AG20443 (cell line): ENCODE measurements at places on chromosomes 16 and 17.
A peak's percentile ranks its signal among the peaks of the same experiment; 100 is the strongest.

DNA sequence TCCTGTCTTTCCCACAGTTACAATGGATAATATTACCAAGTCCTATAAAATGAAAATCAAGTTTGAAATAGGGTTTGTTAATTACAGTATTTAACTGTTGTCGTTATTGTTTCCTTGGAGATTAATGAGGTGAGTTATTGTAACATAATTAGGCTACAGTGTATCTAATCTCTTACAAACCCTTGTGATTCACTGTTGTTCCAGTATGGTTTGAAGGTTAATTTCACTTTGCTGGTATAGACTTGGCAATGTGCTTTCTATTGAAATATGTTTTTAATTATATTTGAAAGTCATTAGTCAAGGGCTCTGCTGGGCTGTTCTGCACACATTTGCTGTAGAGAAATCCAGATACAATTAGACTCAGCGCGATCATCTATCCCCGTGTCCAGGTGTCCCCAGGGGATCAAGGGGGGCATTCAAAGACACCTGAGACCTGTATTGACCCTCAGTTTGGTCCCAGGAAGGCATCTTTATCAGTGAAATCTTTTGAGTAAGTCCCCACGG, 624.6 kb upstream of the EEF2KMT start:
- DNase-seq = no peak

DNA sequence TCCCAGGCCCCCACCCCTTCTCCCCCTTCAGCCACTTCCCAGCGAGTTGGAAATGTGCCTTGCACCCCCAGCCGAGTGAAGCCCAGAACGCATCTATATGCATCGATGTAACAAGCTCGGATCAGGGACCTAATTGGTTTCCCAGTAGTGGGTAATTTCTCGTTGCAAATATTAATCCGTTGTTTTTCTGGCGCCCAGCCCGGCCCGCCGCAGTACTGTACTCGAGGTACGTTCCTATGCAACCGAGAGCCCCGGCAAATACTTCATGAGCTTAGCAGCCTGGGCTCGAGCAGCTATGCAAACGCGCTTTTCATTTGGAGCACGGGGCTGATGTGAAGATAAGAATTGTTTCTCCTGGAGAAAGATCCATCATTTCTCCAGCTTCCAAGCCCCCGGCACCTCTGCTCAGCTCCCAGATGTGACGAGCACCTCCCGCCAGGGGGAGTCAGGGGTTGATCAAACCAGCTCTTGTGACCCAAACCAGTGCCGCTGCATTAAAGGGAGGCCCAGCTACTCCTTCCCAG, 229.8 kb downstream of the KATNIP start:
- DNase-seq = peak; percentile 84

GRCh38 chr16:70749681-70750601, 51.0 kb downstream of the VAC14 start:
- DNase-seq = no peak

- no peak for DNase-seq
These were observed 35.2 kb downstream of the ADCY9 start for GRCh38 chr16:4081047-4081446.

GRCh38 chr17:35795007-35795870, at the start of gene MMP28:
TSS of gene MMP28 (minus strand) at chr17:35795641. CDS start at chr17:35795377, 264 bp downstream.
- peak; percentile 70 for DNase-seq

DNA sequence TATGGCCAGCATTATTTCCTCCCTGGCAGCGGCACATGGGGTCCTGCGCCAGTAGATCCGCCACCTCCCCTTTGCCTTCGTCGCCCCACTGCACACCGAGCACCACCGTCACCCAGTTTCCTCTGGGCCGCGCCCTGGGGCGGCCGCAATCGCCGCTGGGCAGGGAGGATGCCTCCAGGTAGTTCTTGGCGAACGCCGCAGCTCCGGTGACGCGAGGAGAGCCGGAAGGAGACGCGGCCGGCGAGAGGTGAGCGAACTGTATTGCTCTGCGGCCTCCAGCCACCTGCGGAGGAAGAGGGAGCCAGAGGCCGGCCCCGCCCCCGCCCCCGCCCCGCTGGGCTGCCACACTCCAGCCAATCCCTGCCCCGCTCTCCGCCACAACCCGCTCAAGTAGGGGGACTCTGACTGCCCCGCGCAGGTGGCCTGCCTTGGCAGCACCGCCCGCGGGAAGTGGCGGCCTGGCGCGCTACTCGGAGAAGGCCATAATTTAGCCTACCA, 11.8 kb upstream of the SLFN13 start:
- DNase-seq = peak; percentile 14

- DNase-seq = peak; percentile 61
These were observed at the start of gene HYDIN for GRCh38 chr16:71230122-71230845. TSS of gene HYDIN (minus strand) at chr16:71230722. CDS start at chr16:71186895, 43,827 bp downstream.

GRCh38 chr16:57920880-57921229, 50.1 kb downstream of the CNGB1 start:
- DNase-seq = no peak

DNA sequence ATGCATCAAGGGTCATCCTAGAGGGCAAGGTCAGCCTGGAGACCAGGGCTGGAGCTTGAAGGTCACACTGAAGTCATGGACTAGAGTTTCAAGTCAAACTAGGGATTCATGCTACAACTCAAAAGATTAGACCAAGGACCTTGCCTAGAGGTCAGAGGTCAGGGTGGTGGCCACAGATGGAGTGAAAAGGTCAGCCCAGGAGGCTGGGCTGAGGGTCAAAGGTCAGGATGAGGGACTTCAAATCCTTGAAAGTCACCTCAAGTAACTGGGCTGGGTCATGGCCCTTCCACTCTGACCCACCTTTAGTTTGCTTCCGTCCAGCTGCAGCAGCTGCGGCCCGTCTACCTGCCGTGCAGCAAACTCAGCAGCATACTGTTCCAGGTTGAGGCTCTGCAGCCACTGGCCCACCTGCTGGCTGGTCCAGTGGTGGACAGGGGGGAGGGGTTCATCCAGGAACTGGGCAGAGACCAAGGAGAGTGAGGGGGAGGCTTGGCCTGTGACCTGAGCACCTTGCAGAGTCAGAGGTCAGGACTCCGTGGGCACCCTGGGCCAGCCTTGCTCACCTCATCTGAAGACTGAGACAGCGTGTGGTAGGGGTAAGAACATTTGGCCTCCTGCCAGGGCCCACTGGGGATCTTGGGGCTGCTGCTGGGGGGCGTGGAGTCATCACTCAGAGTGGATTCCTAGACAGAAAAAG, 16.2 kb downstream of the SAMD14 start:
- no peak for DNase-seq

- DNase-seq = no peak
These were observed 3.9 kb upstream of the FSCN2 start for GRCh38 chr17:81524039-81524864.

- DNase-seq = no peak
These were observed 2.6 kb downstream of the GPS2 start for GRCh38 chr17:7312432-7313087.

DNA sequence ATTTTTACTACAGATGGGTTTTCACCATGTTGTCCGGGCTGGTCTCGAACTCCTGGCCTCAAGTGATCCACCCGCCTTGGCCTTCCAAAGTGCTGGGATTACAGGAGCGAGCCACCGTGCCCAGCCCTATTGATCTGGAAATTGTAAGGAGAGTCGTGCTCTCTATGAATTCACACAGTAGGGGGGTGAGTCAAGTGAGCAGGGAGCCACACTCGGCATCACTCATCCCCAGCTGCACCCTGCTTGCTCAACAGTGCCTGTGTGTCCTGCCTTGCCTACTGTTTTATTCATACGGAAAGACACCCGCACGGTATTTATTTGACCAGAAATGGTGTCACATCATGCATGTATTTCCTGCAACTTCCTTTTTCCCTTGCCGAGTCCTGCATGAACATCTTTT, 157.2 kb upstream of the FOXF1 start:
- DNase-seq = peak; percentile 61

- DNase-seq = peak; percentile 63
These were observed 7.5 kb downstream of the NFE2L1 start for GRCh38 chr17:48055531-48056245.

- no peak for DNase-seq
These were observed 28.7 kb downstream of the ARHGAP27 start for GRCh38 chr17:45403906-45404490.

DNA sequence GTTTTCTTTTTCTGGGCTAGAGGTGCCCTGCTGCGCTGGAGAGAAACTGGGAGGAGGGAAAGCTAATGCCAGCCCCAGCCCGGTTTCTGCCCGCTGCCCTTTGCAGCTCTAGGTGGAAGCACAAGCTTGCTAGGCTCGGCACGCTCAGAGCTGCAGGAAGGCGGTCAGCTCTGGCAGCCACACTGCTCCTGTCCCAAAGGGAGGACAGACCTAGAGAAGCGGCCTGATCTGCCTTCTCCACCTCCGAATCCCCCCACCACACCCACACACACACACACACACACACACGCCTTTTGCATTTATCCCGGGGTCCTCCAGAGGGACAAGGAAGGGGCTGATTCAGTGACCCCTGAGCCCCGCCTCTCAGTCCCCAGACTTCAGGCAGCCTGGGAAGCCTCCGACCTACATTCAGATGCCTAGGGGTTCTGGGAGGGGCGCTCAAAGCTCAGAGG, 418.1 kb downstream of the SOX9 start:
- DNase-seq = no peak

DNA sequence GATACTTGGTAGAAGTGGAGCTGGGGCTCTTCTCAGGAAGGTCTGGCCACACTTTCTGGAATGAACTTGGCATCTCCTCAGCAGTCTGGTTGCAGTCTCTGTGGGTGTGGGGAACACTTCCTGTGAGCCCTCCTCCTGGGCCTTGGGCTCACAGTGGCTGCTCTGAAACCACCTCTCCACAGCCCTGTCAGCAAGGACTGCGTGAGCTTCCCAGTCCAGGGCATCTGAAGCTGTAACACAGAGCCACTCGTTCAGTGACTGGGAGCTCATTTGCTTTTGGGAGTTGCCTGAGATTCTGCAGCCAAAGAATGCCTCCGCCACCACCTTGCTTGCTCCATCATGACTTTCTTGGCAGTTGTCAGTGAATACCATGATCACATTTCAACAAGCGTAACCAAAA, 60.0 kb downstream of the CLEC16A start:
- peak; percentile 67 for DNase-seq
